ENCODE measurements at places on chromosomes 12 and 14.

GRCh38 chr14:68727315-68728047 lies 65.4 kb downstream of the ZFP36L1 start:
- no peak for DNase-seq

- DNase-seq = no peak
Measured at GRCh38 chr12:109527489-109528123, 45.7 kb downstream of the MMAB start.

DNA sequence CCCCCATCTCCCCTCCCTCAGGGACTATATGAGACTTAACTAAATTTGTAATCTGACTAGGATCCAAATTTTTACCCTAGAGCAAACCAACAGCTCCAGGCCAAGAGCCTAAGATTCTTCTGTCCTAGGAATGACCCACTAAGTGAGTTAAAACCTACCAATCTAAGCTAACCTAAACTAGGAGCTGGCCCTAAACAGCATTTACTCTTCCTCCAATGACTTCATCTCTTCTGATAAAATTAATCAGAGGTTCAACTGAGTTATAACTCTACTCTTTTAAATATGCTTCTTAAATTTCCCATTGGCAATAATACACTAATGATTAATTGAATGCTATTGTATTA lies 39.9 kb upstream of the TMPO start:
- DNase-seq = no peak

DNA sequence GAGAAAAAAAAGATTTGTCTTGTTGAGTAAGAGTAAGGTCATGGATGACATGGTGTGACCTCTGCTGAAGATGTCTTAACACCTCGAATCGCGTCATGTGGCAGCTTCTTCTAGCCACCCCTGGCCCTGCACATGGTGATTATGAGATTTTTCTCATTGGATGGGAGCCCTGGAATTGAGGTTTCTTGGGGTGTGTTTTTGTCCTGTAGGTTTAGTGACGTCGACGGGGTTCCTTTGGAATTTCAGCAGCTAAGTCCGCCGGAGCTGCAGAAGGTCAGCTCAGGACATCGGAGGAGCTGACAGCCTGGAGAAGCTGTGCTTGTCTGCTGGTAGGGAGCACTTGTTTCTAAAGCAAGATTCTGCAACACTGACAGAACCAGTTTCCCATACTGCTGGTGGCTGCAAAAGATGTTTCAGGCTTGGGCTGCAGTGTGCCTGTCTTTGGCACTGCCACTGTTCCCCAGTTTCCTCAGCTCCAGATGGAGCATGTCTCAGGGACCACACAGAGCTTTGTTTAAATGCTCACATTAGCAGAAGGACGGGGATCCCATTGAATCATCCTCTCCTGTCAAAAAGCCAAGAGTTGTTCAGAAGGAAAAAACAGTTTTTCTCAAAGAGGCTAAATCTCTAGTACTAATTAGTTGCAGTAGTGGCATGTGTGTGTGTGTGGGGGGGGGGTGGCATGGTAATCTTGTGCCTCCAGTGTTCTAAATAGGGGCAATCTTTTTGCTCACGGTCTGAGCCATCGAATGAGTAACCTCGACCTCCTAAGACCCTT lies 5.2 kb upstream of the FOS start:
- no peak for DNase-seq

DNA sequence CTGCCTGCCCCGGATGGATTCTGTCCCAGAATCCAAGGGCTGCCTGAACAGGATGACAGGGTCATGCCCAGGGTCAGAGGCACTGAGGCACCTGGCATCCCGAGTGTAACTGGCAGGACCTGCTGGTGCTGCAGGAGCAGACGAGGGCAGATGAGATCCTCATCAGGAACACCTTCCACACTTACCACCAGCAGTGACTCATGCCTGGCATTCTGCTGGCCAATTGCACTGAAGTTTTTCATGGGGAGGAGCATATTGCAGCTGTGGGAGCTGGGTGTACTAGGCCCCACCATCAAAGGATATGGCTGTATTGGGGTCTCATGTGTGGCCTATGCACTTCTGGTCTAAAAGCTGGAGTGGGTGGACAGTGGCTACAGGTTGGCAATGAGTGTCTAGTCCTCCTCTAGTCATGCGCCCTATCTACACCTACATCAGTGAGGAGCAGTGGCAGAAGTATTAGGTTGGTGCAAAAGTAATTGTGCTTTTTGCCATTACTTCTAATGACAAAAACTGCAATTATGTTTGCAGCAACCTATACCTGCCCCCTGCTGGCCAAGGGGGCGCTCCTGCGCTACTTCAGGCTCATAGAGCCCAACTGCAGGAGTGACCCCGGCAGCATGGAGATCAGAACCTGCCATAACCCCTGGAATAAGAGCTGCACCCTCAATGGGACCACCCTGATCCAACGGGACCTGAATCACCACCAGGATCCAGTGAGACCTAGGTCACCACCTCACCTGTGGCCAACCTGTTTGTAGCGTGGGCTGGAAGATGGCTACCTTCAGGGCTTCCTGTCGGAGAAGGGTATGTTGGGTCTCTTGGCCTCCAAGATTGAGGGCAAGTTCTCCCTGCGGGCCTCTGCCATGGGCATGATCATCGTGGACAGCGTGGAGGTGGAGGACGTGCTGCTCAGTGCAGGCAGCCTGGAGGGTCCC lies 8.0 kb upstream of the C12orf42 start:
- DNase-seq = peak; percentile 39

Data from stimulated activated CD4-positive, alpha-beta T cell treated with anti-CD3 and anti-CD28 coated beads, Interleukin-4, amount 100 ng/mL, for 24 hours (primary cell).